ENCODE measurements at places on chromosomes 3 and 15. TPM values are rescaled to one million over a fixed set of nuclear protein-coding genes. Genes with fewer than 3 reads are reported as not detected.

DNA sequence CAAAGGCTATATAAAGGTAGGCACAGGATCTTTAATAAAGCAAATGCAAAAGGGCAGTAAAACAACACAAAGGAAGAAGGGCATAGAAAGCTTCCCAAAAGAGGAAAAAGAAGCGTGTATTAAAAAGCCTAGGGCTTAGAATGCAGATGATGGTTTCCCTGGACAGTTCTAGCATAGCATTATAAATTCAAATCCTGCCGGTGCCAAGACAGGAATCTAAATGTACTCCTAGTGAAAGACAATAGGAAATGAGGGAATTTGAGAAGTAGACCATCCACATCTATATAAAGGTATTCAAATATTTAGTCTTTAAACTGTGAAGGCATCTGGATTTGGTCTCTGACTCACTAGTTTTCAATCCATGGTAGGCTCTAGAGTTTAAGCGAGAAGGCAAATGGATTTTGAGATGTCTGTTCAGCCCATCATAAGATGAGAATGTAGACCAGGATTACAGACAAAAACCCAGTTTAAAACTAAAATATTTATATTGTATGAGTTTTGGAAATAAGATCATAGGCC lies 431.8 kb downstream of the TBL1XR1 start:
- no peak for DNase-seq

NR2F2 gene
- total RNA-seq: 16.0 TPM

RNU5B-1 gene
- total RNA-seq: not detected

DNA sequence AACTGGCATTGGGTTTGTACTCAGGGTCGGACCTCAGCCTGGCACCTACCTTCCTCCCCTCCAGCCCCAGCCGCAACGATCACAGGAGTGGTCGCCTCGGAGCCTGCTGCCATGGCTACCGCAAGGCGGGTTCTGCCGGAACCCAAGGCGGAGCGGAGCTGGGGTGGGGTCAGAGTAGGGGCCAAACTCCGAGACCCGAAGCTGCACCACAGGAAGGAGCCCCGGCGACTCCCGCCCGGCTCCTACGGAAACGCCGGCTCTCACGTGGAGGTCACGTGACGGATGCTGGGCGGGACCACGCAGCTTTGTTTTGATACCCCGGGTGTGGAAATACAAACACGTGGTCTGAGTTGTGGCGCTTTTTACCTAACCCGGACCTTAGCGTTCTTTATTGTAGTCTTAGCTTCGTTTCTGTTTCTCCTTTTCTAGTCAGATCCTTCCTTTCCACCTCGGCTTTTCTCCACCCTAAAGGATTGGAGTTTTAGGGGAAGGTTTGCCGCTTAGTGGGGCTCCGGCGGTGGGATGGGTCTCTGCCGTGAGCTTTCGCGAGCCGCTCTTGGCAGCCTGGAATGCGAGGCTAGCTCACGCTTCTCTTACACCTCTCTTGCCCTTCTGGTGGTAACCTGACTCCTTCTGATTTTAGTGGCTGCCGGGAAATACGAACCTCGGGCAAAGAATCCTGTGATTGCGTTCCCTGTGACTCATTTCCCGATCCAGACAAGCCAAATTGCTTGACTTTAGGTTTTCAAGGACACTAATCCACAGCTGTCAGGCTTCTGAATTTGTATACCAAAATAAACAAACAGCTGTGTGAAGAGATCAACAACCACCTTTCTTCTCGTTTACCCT lies at the start of gene HSPBAP1:
HSPBAP1 (minus strand) TSS at position 264 of the 849 bp plus-strand sequence; CDS start at position 113, 151 bp downstream.
- DNase-seq: peak; percentile 76

GRCh38 chr15:64006642-64007041 lies 39.6 kb downstream of the DAPK2 start:
- no peak for DNase-seq

DNA sequence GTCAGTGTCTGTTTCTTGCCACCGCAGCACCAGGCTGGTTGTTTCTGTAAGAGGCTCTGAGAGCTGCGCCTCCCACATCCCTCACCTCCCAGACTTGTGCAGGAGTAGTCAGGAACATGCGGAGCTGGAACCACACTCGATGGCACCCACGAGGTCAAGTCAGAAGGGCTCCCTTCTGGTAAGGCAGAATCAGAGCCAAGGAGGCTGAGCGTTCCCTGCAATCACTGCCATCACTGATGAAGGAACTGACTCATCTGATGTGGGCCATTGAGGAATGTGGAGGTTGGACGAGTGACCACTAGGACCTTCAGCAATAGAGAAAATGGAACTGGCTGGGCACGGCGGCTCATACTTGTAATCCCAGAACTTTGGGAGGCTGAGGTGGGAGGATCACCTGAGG lies 35.7 kb upstream of the BLM start:
- DNase-seq: no peak

Measured in Caki2 (cell line).